ENCODE measurements at places on chromosomes 12 and 14.
A peak's percentile ranks its signal among the peaks of the same experiment; 100 is the strongest.

DNA sequence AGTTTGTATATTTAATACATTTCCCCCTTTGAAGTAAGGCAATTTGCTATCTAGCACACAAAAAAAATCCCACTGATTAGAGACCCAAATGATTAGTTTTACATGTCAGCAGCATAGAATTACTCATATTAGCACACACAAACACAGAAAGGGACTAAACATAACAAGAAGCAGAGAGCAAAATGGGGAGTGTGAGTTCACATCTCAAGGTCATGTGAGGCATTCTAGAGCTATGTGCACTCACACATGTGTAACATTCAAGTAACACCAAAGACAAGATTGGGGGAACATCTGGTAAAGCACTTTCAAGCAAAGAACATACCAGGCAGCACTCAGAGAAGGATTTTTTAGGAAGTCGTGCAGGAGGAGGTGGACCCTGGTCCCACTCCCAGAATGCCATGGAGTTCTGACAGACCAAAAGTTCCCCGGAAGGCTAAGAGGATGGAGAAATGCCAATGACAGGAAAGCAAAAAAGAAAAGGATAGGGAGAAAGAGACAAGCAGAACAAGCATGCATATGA, 105.8 kb upstream of the SINHCAF start:
- no peak for DNase-seq

DNA sequence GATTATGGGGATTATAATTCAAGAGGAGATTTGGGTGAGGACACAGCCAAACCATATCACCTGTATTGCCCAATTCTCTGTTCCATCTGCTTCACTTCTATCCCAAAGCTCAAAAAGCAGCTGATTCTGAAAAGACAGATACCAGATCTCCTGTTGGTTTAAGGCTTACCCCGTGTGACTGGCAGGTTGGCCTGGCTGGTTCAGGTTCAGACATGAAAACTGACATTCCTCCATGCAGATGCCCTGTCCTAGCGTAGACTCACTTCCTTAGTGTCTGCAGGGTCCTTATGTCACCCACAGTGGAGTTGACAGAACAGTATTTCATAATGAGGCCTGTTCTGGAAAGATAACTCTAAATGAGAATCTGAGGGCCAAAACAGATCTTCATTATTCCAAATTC, 61.1 kb upstream of the FLRT2 start:
- no peak for DNase-seq

- no peak for DNase-seq
Measured at GRCh38 chr14:102668291-102668873, 75.9 kb downstream of the RCOR1 start.

GRCh38 chr12:13472690-13473089, 276.2 kb downstream of the EMP1 start:
- DNase-seq, result no peak

- no peak for DNase-seq
Measured at GRCh38 chr12:98856897-98857540, 211.9 kb downstream of the APAF1 start.

DNA sequence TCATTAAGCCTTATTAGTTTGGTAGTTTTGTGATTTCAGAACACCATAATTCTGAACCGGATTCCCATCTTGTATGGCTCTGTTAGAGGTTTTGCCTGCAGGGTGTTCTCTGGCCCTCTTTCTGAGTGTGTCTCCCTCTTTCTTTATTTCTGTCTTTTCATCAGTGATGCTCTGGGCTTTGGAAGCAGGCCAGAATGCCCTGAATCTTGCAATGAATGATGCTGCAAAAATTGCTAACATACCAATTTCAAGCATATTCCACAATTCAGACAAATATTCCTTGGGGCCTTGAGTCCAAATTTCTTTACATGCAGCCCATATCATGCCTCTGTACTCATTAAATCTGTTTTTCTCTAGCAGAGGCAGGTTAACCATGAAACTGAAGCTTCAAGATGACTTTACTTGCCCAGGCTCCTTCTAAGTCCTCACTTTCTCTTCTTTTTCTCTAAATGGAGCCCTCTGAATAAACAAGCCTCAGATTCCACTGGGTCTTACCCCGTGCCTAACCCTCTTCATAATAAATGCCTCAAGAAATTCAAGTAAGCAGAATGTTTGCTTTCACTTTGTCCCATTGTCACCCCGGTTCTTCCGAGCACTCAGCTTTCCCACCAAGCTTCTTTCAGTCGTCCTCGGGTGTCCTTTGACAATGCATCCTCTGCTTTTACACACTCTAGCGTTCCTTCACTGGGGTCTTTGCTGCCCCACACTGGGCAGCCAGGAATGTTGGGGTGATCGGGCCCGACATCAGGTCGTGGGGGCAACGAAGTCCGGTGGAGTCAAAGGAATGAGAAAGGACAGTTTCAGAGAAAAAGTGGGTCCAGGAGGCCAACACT, 78.8 kb upstream of the SLC38A4 start:
- no peak for DNase-seq

DNA sequence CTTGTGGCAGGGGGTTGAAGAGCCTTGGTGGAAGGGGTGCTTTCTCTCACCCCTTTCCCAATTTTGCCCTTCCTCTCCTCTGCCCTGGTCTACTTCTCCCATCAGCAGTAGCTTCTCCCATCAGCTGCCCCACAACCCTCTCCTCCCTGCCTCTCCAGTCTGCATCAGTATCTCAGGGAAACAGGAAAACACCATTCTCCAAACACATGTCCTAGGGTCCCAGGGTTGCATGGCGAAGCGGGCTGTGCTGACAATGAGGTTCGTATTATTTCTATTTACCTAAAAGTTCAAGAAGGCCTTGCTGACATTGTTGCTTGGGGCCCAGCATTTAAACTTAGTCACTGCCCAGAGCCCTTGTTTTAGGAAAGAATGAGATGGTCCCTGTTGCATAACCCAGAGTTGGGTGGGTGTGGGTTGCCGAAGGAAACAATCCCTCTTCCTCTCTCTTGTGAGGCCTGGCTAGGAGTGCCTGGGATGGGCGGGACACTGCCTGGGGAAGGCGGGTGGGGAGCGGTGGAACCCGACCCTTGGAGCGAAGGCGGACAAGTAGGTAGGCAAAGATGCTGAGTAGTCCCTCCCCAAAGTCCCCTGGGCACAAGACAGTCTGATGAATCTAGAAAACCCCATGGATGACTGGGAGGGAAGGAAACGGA, 1.3 kb upstream of the IGFBP6 start:
- DNase-seq, result peak; percentile 88

GRCh38 chr14:77659831-77660230, 43.4 kb upstream of the SPTLC2 start:
- no peak for DNase-seq

DNA sequence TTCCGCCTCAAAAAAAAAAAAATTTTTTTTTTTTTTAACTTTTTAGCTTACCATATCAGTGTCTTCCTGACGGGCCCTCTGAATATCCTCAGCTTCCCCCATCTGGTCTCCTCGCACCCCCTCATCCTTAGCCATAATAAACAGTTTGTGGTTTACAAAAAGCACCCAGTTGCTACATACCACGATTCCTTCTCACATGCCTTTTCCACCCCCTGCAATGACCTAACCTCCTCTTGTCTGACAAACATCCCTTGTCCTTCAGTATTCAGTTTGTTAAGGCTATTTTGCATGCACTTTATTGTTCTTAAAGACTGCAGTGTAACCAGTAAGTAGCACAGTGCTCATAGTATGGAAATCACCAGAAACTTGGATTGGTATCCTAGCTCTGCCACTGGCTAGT, 88.5 kb downstream of the PPM1H start:
- DNase-seq, result no peak

- no peak for DNase-seq
Measured at GRCh38 chr14:92389598-92390158, 66.7 kb downstream of the SLC24A4 start.

GRCh38 chr12:119459481-119459880, 125.0 kb downstream of the CCDC60 start:
- DNase-seq, result no peak

DNA sequence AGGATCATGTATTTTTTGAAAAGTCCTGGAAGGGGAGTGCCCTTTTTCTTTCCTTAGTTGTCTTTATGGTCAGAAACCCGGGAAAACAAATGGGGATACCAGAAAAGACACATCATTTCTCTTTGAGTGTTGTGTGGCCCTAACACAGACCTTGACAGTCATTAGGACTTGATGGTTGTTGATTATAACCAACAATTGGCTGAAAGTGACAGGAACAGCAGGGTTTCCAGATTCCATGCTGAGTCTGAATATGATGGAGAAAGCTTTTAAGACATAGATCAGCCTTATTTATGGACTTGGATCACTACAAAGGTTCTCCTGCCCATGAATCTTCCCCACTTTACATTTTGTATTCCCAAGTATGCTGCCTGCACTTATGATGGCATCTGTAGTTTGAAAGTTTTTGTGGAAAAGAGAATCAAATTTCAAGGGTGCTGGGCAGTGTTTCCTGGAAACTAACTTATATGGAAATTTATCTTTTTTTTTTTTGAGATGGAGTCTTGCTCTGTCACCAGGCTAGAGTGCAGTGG, 30.4 kb downstream of the POLR3B start:
- no peak for DNase-seq

All from tibial nerve (tissue), 4 donors.